ENCODE measurements at places on chromosomes 3 and 15.
A peak's percentile ranks its signal among the peaks of the same experiment; 100 is the strongest.

- no peak for DNase-seq
These were observed 195.6 kb upstream of the AZI2 start for GRCh38 chr3:28544236-28544635.

DNA sequence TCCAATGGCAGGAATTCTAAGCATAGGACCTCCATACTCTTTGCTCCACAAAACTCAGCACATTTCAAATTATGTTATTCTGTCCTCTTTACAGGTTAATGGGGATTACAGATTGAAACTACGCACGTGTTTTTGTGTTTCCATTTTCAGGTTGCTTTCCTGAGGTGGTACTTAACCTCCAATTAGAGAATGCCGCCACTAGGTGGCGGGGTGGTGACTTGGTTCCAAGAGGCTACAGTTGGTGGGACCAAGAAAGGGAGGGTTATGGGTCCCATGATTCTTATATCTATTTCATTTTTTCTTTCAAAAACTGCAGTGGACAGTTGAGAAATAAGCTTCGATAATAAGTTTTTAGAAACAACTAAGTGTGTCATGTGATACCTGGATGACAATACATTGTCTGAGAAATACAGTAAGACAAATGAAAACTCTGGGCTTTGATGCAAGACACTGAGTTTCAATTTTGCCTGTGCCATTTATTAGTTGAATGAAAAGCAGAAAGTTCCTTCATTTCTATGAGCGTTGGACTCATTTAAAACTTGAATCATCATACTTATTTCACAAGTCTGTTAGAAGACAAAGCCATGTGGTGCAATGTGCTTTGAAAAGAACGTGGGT lies 539.0 kb downstream of the FGF12 start:
- DNase-seq = peak; percentile 35

DNA sequence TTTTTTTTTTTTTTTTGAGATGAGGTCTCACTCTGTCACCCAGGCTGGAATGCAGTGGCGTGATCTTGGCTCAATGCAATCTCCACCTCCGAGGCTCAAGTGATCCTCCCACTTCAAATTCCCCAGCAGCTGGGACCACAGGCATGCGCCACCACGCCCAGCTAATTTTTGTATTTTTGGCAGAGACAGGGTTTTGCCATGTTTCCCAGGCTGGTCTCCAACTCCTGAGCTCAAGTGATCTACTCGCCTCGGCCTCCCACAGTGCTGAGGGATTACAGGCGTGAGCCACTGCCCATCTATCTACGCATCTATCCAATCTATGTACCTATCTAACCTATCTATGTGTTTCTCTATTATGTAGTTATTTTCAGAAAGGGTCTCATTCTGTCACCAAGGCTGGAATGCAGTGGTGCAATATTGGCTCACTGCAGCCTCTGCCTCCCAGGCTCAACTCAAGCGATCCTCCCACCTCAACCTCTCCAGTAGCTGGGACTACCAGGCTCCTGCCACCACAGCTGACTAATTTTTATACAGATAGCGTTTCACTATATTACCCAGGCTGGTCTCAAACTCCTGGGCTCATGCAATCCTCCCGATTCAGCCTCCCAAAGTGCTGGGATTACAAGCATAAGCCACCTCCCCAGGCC lies 20.2 kb upstream of the GPX1 start:
- no peak for DNase-seq

DNA sequence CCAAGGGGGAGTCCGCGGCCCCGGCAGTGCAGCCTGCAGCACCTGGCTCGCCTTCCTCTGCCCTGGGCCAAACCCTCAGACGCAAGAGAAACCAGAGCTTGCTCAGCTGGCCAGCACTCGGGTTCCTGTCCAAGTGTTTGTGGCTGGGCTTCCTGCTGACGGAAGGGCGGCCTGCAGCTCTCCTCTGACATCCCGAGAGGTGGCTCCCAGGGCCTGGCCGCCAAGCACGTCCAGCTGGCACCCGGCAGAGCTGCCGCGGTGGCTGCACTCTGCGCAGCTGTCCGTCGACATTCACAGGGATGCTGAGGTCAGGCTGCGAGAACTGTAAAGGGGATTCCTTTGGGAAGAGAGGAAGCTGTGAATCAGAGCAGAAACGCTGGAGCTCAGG lies 85.6 kb downstream of the CPN2 start:
- DNase-seq = no peak

GRCh38 chr3:126402666-126403302 lies 8.1 kb downstream of the CFAP100 start:
- DNase-seq = no peak

GRCh38 chr3:116139641-116140040 lies 305.6 kb downstream of the LSAMP start:
- DNase-seq = no peak

DNA sequence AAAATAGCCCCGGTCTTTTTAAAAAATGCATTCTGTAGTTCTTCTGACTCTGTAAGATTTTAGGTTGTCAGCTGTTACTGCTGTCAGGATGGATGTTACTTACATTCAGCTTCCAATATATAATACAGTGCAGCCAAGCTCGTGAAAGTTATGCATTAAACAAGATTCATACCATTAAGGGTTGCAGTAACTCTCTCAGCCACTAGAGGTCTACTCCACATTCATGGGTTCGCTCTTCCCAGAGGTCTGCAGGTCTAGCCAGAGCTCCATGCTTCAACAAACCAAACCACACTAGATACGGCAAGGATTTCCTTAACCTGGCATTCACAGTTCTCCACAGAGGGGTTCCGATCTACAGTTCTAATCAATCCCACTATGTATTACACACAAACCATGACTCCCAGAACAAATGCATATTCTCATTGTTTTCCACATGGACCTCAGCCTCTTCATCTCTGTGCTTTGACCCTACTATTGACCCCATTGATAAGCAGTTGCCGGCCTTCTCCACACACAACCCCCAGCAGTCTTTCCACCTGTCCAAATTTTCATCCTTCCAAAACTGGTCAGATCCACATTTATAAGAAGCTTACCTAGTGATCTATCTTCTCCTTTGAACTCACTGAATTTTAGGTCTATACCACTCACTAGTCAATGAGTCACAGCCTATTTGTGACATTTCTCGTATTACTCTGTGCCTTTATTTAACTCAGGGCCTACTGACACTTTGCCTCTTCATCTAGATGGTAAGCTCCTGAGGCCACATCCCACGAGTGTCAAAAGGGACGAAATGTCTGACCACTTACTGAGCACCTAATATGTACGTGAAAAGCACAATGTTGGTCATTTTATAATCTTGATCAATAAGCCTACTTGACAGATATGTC lies 33.7 kb downstream of the RORA start:
- DNase-seq = no peak

- DNase-seq = no peak
These were observed 433.8 kb upstream of the CBLB start for GRCh38 chr3:106302451-106303221.

DNA sequence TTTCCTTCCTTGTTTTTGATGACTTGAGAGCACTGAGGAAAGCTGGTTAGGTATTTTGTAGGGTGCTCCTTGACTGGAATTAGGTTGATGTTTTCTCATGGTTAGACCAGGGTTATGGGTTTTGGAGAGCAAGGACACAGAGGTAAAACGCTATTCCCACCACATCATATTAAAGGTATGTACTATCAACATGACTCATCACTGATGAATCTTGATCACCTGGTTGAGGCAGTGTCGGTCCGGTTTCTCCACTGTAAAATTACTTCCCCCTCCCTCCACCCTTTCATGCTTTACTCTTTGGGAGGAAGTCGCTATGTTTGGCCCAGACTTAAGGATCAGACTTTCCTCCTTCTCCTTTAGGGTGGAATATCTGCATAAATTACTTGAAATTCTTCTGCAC lies 201.6 kb downstream of the EDEM1 start:
- no peak for DNase-seq

- no peak for DNase-seq
These were observed 59.1 kb downstream of the IQSEC1 start for GRCh38 chr3:13013994-13014754.

DNA sequence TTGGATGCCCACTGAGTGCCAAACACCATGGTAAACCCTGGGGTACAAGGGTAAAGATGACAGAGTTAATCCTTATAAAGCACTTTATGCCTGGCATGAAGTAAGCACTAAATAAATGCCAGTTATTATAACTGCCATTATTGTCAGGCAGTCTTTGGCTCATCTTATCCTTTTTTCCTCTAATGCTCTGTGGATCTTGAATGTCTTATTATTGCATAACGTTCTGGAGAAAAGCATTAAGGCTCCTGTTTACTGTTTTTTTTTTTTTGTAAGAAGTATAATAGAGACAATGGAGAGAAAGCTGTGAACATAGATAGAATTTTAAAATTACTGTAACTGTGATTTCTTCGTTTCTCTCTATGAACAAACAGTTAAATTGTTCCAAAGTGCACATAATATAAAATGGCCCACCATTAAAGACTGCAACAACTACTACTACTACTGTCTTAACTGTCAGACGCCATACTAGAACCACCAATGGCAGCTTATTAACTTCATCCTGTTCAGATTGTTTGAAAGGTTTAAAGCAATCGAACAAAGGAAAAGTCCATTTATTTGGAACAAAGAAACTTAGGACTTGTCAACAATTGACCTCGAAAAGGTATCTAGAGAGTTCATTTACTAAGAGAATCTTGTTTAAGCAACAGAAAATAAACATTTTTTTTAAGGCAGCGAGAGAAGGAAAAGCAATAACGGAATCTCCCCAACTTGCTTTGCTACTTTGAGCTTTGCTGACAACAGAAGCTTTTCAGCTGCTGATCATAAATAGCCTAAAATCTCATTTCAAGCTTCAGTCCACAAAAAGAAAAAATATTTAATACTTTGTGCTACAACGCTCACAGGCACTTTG lies 520.7 kb downstream of the ROBO1 start:
- DNase-seq = no peak

DNA sequence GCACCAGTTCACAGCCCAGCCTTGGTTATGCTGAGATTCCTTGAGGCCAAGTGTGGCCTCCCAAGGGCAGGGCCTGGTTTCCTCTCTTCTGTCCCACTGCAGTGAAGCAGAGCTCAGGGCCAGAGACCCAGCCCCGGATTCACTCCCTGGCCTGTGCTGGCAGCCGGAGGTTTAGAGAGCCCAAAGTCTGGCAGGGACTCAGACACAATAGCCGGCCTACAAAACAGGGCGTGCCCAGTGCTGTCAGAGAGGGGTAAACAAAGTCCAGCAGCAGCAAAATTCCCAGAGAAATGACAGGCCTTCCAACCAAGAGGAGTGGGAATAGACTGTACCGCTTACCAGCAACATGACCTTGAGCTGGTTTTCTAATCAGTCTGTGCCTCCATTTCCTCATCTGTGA lies 14.0 kb downstream of the VIPR1 start:
- no peak for DNase-seq

- no peak for DNase-seq
These were observed 233.2 kb downstream of the FGF12 start for GRCh38 chr3:192494174-192494573.

GRCh38 chr3:176395240-176395639 lies 802.0 kb downstream of the TBL1XR1 start:
- no peak for DNase-seq

DNA sequence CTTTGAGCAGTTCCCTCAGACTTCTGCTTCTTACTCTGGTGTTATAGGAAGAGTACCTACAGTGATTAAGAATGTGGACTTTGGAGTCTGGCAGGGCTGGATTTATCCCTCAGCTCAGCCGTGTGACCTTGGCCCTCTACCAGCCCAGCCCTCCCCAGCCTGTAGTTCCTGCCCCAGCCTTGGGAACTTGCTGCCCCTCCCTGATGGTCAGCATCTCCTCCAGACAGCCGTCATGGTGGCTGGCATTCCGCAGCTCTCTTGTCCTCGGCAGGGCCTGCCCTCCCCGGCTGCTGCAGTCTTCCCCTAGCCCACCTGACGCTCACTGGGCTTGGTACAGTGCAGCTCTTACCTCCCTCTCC lies 21.9 kb upstream of the CPNE9 start:
- no peak for DNase-seq

DNA sequence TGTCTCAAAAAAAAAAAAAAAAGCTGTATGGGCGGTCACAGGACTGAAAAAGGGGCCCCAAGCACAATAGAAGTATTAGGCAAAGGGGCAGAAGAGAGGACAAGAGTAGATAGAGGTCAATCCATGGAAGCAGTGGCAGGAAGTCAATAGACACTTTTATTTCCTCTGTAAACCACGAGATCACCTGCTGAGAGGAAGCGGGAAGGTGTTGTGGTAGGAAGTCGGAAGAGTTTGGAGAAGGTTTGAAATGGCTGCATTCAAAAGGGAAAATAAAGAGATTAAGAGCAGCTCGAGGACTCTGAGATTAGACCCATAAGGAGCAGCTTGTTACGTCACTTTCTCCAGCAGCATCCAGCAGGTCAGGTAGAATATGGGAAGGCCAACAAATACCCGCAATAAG lies 14.2 kb upstream of the ZNF148 start:
- DNase-seq = no peak

DNA sequence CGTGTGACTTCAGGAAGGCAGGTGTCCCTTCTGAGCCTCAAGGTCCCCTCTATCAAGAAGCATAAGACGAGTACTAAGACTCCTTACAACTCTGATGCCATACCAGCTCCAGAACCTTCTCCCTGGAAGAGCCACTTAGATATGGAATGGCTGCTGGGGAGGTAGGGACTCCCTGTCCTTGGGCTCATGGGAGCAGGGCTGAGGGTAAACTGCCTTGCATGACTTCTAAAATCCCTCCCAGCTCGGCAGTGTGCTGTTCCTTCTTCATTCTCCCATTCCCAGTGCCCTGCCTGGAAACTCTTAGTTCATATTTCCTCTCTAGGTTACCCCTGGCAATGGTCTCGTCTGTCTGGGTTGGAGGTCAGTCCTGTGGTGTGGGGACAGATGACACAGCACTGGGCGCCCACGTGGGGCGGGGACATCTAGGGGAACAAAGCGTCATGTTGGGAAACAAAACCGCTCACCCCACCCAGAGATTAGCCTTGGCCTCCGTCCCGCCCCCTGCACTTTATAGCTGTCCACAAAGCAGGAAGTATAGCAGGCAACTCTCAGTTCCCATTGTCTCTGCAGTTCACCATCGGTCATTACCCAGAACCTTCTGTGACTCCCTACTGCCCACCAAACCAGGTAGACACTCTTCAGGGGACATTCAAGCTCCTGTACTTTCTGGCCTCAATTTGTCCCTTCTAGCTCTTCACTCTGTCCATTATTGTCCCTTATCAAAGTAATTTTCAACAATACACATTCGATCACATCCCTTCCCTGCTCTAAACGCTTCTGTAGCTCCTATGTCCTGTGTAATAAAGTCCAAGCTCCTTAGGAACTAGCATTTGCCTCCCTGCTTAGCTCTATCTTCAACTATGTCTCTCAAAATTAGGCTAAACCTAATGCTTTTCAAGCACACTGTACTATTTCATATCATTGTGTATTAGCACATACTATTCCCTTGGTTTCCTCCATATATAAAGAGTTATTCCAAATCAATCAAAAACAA lies 73.8 kb downstream of the IQSEC1 start:
- DNase-seq = no peak

GRCh38 chr3:3648988-3649679 lies 150.1 kb upstream of the LRRN1 start:
- DNase-seq = no peak

GRCh38 chr15:79166311-79166955 lies 75.9 kb upstream of the RASGRF1 start:
- DNase-seq = no peak

- no peak for DNase-seq
These were observed 34.3 kb downstream of the STT3B start for GRCh38 chr3:31567036-31567435.
